ENCODE measurements at places on chromosomes 11 and 22.

- no peak for DNase-seq
These were observed 23.8 kb downstream of the CD44 start for GRCh38 chr11:35162745-35163144.

GRCh38 chr22:48177631-48178030 lies 1415.2 kb downstream of the TBC1D22A start:
- DNase-seq = no peak

- no peak for DNase-seq
These were observed 14.6 kb downstream of the FAM118A start for GRCh38 chr22:45324311-45324711.

DNA sequence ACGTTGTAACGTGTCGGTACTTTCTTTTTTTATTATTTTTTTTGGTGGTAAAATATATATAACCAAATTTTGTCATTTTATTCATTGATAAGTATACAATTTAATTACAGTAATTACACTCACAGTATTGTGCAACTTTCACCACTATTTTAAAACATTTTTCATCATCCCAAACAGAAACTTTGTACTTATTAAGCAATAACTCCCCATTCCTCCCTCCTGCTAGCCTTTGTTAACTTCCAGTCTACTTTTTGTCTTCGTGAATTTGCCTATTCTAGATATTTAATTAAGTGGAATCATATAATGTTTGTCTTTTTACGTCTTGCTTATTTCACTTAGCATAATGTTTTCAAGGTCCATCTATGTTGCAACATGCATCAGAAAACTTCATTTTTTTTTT lies 58.5 kb downstream of the STIM1 start:
- no peak for DNase-seq
